Dermis microvascular lymphatic vessel endothelial cell (primary cell): ENCODE measurements at places on chromosomes 5 and 9. TPM values are rescaled to one million over a fixed set of nuclear protein-coding genes. Genes with fewer than 3 reads are reported as not detected.

PCDHGB4 gene
- total RNA-seq: 6.4 and 10.6 TPM in 2 replicates

PIP5KL1 gene
- 0.39 and 1.0 TPM in 2 replicates for total RNA-seq

TAF11L9 gene
- total RNA-seq: not detected in 2 replicates

BARX1 gene
- not detected in 2 replicates for total RNA-seq

KIF20A gene
- total RNA-seq: 22.4 and 52.5 TPM in 2 replicates

EXOC3 gene
- 28.6 and 42.9 TPM in 2 replicates for total RNA-seq

TEX53 gene
- total RNA-seq: not detected in 2 replicates

OLFM1 gene
- total RNA-seq: 16.2 and 30.0 TPM in 2 replicates

SLC44A1 gene
- 17.1 and 18.7 TPM in 2 replicates for total RNA-seq

SPINK4 gene
- not detected in 2 replicates for total RNA-seq

UBE2B gene
- total RNA-seq: 17.2 and 21.6 TPM in 2 replicates

ADAMTS19 gene
- not detected in 2 replicates for total RNA-seq

DNA sequence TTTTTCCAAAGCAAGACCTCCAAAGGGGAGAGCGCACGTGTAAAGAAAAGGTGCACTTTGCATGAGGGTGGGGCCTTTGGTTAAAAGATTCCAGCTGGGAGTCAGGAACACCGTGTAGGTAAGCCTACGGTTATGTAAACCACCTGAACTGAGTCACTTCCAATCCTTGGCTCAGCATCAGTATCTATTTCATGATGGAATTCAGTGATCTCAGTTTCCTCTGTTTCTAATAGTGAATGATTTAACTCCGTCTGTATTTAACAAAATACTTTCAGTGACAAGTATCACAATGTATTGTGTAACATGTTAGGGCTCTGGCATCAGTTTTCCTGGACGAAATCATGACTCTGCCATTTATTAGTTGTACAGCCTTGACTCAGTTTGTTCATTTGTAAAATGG is 1.3 kb upstream of the SVEP1 start:
- no peak for DNase-seq

- DNase-seq: no peak
These were observed 58.9 kb downstream of the IRF1 start for GRCh38 chr5:132431632-132432031.

GRCh38 chr5:72818866-72819534 is 2.5 kb downstream of the TNPO1 start:
- DNase-seq: peak; percentile 52

- no peak for DNase-seq
These were observed 45.3 kb upstream of the FCN1 start for GRCh38 chr9:134962973-134963364.

DNA sequence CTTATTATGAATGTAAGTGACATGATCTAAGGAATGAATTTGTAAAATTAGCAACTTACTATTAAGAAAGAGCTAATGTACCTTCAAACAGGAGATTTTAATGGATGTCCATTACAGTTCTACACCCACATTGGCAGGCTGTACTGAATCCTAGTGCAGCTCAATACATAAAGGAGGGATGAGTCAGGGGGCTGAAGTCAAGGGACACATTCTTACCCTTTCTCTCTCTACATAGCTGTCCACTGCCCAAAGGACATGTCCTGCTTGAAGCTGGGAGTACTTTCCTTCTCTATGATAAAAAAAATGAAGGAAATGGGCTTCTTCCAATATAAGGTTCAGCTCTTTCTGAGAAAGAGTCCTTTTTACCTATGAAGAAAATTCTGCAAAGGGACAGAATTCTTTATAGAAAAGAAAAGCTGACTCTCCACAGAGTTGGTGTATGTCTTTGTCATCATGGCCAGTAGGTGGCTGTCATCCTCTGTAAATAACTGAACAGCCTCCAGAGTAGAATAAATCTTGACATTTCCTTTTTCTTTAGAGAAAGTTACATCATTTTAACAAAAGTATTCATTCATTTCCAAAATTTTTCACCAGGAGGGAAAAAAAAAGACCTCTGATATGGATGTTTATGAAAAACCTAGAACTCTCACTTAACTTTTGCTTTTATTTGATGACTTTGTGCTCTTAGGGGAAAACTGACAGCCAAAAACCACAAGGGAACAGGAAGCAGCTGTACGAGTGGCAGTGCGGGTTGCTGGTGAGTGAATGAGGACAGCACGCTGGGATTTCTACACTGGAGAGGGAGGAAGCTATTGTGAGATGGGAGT is 13.1 kb upstream of the IFNA14 start:
- peak; percentile 86 for DNase-seq

DNA sequence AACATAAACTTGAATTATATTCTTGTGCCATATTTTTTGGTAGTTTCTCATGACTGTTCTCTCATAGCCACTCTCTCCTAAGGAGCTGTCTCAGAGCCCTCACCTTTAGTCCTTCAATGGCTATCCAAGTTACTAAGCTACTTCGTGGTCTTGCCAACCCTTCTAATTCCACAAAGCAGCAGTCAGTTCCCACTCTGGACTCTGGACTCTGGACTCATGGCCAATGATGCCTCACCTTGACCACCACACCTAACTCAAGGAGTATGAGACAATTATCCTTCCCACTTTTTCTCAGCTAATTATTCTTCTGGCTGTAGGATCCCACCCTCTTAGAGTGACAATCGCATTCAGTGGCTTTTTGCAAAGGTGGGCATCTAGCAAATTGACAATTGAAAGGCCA is 42.2 kb downstream of the TUSC1 start:
- DNase-seq: no peak

DNA sequence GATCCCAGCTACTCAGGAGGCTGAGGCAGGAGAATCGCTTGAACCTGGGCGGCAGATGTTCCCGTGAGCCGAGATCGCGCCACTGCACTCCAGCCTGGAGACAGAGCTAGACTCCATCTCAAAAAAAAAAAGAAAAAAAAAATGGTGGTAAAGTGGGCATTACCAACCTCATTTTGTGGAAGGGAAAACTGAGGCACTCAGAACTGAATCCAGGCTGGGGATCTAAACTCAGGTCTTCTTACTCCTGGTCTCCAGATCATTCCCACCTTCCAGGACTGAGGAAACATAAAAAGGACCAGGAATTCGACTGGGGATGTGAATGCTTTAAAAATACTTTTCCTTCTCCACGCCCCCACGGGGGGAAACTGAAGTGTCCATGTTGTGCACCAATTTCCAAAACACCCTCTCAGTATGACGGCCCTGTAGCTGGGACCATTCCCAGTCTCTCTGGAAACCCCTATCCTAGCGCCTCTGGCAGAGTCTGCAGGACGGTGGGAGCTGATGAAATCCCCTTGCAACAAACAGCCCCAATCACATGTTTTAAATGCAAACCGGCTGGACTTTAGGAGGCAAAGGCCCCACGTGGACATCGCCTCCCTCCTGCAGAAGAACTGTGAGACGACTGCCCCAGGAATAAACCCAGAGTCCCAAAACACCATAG is 8.9 kb upstream of the AKNA start:
- no peak for DNase-seq

- DNase-seq: no peak
These were observed 33.1 kb upstream of the NTRK2 start for GRCh38 chr9:84636436-84636835.

GRCh38 chr9:5651246-5651645 is 22.3 kb downstream of the RIC1 start:
- peak; percentile 3 for DNase-seq

- DNase-seq: no peak
These were observed 5.3 kb downstream of the ELAVL2 start for GRCh38 chr9:23820451-23821374.

- DNase-seq: no peak
These were observed 32.1 kb downstream of the SEMA4D start for GRCh38 chr9:89465726-89466308.

- peak; percentile 25 for DNase-seq
These were observed 170.5 kb downstream of the NNT start for GRCh38 chr5:43773478-43773844.

DNA sequence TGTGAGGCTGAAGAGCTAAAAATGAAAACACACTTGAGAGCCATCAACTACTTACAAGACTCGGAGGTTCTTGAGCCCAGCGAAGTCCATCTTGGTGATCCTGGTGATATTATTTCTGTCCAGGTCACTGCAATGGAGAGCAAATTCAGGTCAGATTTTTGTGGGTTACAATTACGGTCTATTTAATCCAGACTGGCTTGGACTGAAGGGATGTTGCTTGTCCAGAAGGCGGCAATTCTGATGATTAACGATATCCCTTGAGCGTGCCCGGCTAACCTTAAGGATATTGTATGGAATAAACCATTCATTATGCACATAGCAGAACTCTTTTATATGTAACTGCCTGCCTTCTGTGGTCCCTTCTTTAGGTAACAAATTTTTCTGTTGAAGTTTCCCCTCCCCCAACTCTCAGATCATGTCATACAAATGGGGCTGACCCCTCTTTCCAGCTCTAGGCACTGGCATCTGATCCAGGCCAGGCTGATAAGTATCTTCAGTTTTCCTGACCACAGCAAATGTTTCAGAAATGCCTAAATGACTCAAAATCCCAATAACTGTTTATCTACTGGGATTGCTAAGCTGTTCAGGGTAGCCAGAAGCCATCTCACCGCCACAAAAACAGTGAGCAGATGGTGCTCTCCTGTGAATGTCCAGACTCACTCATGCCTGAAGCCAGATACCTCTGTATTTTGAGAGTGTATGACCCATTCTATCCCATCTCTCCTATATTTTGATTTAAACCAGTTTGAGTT is 49.4 kb downstream of the SLIT3 start:
- DNase-seq: no peak

- no peak for DNase-seq
These were observed 336.1 kb downstream of the DRD1 start for GRCh38 chr5:175107865-175108264.

- peak; percentile 75 for DNase-seq
These were observed 50.6 kb downstream of the LHFPL2 start for GRCh38 chr5:78597974-78598371.

- peak; percentile 29 for DNase-seq
These were observed 71.4 kb downstream of the RALGPS1 start for GRCh38 chr9:126985870-126986498.

DNA sequence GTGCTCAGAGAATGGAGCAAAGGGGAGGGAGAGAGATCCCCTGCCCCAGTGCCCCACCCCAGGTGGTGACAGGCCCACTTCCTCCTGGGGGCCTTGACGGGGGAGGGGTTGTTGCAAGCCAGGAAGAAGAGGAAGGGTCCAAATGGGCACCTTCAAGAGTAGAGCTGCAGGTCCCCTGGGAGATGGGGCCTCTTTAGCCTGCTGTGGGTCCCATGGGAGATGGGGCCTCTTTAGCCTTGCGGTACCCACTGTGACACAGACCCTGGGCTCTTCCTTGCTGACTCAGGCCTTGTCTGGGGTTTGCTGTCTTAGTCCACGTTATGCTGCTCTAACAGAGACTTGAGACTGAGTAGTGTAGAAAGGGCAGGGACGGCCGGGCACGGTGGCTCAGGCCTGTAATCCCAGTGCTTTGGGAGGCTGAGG is 9.6 kb upstream of the TOR4A start:
- DNase-seq: no peak

DNA sequence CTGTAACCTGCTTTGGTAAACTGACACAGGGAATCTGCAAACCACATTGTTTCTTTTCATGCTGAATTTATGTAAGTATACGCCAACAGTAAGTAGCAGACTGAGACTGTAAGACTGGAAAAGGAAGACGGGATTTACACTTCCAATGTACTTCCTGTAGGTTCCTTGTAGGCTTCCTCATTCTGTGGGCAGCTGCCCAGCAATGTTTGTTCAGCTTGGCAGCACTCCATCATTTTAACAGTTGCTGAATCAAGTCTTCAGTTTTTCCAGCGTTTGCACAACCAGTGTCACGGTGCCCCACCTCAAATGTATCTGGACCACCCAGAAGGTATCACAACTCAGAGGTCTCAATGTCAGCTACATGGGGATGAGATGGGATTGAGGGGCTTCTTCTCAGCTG is 232.6 kb downstream of the PRDM9 start:
- DNase-seq: no peak

- DNase-seq: no peak
These were observed 1.0 kb downstream of the FPGS start for GRCh38 chr9:127803507-127804352.

DNA sequence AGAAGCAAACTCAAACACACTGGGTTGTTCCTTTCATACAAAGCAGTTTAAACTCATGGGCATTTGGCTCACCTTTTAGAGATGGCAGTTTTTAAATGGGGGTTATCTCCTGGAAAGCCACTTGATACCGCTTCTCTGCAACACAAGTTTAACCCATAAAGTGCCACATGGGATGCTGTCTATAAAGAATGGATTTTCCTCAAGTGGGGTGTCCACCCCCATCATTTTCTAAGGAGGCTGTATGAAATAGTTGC is 528 bp upstream of the TRPM3 start:
- no peak for DNase-seq

DNA sequence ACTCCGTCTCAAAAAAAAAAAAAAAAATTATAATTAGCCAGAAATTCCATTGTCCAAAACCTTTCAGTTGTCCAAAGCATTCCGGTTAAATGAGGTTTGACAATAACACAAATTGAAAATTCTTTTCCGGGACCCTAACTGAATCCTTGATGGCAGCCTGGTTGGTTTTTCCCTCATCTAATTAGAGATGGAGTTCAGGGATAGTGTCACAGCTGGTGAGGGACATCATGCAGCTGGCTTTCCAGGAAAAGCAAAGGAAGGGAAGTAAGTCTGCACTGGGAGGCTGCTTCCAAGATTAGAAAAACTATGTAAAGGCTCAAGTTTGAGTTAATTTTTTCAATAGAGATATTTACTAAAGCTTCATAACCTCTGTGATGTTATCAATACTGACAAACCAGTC is 195.4 kb downstream of the ADAMTS12 start:
- no peak for DNase-seq

DNA sequence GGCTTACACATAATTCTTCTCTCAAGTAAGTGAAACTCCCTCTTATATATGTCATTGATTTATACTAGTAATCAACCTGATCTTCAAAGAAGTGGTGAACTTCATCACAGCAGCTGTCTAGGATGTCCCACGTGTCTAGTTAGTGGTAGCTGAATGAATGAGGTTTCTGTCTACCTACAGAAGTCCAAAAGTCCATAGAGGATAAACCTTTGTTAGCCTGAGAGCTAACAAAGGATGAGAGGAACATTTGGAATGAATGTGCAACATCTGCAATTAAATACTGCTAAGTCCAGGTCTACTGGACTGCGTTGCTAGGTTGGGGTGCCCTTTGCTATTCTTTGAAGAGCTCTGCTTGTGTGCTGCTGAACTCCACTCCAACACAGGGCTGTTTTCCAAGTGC is 213.8 kb upstream of the DAP start:
- no peak for DNase-seq

- DNase-seq: no peak
These were observed 522.9 kb downstream of the RASEF start for GRCh38 chr9:82539856-82540579.

DNA sequence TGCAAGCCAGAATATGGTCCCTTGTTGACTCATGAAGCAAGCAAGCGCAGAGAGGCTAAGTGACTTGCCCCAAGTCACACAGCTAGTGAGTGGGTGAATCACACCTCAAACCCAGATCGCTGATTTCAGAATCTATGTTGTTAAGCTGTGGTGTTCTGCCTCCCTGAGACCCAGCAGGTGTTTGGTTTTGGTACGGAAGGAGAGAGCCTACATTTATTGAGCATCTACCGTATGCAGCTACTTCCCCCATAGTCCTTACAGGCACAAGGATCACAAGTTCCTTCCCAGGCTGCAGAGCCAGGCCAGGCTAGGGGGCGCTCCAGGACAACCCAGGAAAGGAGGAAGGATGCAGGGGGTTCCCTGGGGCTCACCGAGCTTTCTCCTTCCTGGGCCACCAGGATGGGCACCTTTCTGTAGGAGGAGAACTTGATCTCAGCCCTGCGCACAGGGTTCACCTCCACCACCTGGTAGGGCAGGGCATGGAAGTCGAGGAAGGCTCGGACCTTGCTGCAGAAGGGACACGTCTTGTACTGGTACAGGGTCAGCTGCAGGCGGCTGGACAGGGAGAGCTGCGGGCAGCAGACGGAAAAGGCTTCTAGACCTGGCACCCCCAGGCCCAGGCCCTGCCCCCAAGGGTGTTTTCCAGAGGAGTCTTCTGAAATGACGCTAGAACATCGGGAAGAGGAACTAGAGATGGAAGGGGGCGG is 2.5 kb downstream of the PTGES2 start:
- DNase-seq: peak; percentile 66
